ENCODE measurements at places on chromosomes 3 and 15.

DNA sequence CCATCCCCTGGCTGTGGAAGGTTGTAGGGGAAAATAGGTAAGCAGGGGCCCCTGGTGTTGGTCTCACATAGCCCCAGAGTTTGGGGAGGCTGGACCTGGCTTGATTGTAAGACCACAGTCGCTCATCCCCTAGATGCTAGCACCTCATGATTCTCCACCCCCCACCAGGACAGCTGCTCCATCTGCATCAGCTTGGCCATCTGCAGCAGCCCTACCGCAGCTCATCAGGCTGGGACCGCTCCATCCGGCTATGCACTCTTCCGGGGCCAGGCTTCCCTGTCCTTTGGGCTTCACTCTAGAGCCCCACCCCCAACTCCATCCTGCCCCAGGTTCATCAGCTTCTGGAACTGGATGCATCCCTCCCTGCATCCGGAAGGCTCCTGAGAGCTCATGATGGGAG is 12.6 kb downstream of the SCN5A start:
- no peak for DNase-seq

DNA sequence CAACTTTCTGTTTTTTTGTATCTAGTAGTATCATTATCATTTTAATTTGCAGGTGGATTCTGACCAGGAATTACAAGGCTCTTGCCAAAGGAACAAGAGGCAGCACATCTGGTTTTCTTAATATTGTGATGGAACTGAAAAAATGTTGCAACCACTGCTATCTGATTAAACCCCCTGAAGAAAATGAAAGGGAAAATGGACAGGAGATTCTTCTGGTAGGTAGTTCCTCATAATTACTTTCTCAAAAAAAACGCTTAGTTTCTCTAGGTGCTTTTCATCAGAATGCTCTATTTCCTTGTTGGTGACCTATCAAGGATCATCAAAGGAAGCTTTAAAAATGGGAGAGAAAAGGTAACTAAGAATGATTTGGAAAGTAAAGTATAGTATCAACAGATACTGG is 71.6 kb downstream of the CHD2 start:
- DNase-seq: no peak

DNA sequence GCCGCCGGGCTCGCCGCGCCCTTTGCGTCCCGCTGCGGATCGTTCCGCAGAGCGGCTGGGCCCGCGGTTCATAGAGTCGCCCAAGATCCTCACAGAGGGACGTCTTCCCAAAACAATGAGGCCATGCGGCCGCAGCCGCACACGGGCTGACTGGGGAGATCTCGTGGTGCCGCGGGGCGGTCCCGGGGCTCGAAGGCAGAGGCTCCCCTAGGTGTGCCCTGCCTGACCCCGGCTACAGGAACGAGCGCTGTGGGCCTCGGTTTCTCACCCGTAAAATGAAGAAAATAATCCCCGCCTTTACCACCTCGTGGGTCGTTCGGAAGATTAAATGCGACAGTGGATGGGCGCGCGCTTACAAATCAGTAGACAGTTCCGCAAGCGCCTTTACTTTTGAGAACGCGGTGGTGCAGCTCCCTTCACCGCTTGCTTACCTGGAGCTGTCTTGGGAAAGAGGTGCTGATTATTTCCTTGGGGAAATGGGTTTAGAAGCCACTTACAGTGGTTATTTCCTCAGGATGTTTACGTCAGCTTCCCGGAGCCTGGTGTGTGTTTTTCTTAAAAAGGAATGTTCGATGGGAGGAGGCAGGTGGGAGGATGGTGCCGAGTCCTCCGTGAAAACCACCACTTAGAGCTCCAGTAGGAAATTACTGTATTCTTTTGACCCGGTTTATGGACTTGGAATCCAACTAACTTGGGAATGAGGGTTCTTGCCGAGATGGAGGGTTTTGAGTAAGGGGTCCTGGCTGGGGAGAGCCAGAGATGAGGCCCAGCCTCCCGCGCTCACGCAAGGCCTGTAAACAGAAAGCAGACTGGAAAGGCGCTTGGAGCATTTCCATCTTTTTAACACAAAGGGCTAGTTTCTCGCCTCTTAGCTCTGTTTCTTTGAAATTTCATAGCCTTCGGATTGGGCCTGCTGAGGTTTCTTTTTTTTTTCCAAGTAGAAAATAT is 1.9 kb upstream of the MEX3B start:
- no peak for DNase-seq

- DNase-seq: peak; percentile 59
Measured at GRCh38 chr3:192916371-192917027, 1.2 kb downstream of the MB21D2 start.

DNA sequence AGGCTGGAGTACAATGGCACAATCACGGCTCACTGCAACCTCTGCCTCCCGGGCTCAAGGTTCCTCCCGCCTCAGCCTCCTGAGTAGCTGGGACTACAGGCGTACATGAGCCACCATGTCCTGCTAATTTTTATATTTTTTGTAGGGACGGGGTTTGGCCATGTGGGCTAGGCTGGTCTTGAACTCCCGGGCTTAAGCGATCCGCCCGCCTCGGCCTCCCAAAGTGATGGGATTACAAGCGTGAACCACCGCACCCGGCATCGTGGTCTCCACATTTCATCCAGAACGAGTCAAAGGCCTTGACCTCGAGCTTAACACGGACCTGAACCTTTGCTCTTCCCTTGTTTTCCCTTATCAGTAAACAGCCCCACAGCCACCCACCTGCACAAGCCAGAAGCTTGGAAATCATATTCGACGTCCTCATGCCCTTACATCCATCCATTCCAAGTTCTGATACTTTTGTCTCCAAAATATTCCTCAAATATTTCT is 1.4 kb upstream of the PTPN23 start:
- DNase-seq: no peak

DNA sequence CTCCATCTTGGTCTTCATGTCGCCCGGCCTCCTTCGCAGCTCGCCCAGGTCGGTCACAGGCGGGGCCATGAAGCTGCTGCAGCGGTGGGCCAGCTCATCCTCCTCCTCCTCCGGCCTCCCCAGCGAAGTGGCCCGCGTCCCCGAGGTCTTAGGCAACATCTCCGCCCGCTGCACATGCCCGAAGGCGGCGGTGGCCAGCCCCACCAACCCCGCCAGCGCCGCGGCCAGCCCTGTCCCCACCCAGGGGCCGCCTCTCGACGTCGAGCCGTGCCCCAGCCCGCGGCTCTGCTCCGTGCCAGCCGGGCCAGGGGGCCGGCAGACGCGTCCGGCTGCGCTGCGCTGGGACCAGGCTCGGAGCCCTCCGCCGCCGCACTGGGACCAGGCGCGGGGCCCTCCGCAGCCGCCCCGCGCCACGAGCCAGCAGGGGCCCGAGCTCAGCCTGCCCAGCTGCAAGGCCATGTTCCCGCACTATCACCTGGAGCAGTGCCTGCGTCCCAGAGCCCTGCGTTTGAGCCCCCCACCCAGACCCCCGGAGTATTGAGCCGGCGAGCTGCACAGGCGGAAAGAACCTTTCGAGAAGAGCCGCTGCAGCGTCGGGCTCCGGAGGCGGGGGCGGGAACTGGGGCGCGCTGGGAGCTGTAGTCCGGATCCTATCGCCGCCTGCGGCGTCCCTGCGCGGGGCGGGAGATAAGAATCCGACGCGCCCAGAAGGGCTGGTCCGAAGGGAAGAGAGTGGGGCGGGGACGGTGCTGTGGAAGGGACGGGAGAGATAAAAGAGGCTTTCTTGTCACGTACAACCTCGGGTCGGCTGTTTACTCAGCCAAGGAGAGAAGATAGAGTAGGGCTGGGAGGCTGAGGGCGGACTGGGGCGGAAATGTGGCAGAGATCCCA is at the start of gene CPOX:
Gene CPOX (minus strand): TSS at position 566 of the 891 bp plus-strand sequence. CDS start 107 bp downstream, at position 459.
- peak; percentile 92 for DNase-seq

- DNase-seq: peak; percentile 42
Measured at GRCh38 chr3:153162513-153163392, 727 bp downstream of the RAP2B start.

DNA sequence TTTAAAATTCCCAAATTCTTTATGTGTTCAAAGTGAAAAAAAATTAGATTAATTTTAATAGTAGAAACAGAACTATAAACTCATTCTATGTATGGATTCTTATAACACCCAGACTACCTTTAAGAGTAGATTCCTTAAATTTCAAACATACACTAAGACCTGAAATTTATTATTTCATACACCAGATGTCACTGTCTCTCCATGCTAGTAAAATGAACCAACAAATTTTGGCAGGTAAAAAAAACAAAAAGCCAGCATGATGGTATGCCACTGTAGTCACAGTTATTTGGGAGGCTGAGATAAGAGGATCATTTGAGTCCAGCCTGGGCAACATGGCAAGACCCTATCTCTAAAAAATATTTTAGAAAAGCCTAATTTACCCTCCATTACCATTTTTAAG is 461.3 kb upstream of the NAALADL2 start:
- DNase-seq: no peak

DNA sequence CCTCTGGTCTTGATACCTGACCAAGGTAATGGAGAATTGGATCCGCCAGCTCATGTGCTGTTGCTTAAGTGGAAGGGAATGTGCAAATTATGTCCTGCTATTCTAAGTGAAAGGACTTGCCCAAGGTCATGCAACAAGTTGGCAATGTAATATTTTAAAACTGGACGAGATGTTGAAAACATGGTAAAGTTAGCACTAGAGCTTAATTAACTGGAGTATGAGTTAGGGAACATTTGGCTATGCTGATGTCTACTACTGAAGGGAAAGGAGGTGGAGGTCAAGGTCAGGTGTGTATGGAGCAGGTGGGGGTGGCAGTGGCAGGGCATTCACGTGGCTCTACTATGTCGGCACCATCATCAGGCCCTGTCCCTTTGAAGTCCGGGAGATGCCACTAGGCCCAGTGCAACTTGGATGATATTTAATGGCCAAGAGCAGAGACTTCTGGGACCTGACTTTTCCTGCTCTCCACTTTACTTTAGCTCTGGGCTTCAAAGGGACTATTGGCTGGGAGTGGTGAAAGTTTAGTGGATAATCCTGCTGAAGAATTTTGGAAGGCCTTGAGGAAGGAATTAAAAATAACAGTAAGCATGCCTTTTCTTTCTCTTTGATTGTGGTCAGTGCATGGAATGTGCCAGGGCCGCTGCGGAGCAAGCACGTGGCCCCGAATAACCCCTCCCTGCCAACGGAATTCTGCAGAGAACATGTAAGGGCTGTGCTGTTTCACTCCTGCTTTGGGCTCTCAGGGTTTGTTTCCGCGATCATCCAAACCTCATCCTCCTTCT is 14.9 kb downstream of the SMAD3 start:
- peak; percentile 56 for DNase-seq

GRCh38 chr15:41501931-41502794 is 8.5 kb downstream of the ITPKA start:
- DNase-seq: no peak

GRCh38 chr3:42180901-42181300 is 85.1 kb downstream of the CCK start:
- DNase-seq: no peak

DNA sequence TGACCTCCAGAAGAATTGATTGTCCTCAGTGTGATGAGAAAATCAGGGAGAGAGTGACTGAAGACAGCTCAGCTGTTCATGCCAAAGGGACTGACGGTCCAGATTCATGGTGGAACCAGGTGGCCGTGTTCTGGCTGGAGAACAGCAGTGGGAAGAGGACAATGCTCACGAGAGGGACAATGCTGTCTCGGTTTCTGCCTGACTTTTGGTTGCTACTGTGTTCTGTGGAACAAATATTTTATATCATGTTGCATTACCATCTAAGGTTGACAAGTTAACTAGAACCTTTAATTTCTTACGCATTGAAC is 58.0 kb upstream of the ULK4 start:
- DNase-seq: no peak

DNA sequence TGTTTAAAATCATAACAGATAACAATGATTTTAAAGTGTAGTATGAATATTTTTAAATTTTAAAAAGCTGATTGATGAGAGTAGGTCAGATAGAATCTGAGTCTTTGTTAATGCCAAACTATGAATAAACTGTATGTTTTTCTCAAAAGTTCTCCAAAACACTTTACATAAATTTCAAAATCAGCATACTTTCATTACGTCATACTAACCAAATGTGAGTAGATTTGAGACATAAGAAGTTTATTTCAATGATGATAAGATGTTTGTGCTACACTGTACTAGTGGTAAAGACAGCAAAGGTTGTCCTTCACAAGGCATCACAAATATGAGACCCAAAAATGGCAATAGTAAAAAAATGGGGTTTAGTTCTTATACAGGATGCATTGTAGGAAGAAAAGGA is 1342.9 kb downstream of the SI start:
- DNase-seq: no peak

- no peak for DNase-seq
Measured at GRCh38 chr15:75620058-75620820, 5.3 kb downstream of the SNUPN start.

- no peak for DNase-seq
Measured at GRCh38 chr3:151142929-151143328, 57.5 kb downstream of the MED12L start.

- DNase-seq: no peak
Measured at GRCh38 chr3:61057464-61057863, 193.8 kb downstream of the FHIT start.

GRCh38 chr3:169969174-169970095 is 2.8 kb downstream of the SEC62 start:
- no peak for DNase-seq

DNA sequence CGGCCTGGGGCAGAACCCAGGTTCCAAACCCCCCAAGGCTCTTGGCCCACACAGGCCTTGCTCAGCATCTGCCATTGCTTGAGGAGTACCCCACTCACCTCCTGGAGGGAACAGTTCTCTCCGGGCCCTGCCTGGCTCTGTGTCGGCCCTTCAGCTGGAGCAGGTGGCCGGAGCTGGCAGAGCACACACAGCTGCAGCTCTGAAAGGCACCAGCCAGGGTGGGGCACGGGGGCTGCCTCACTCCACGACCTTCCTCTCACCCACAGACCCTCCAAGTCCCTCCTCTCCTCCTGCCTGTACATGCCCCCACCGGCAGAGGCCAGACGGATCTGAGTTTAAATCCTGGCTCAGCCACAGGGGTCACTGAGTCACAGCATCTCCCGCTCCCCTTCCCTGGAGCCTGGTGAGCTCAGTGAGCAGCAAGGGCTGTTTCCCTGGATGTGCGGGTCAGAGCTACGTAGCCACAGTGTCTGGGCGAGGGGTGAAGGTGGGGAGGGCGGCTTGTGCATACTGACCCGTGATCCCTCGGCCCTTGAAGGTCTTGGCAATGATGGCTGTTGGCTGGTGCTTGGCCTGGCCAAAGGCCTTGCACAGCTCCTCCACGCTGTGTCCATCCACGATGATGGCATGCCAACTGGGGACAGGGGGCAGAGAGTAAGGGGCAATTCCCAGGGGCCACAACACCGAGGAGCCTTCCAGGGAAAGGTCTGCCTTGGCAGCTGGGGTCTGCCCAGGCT is 23.0 kb downstream of the TKT start:
- peak; percentile 52 for DNase-seq

DNA sequence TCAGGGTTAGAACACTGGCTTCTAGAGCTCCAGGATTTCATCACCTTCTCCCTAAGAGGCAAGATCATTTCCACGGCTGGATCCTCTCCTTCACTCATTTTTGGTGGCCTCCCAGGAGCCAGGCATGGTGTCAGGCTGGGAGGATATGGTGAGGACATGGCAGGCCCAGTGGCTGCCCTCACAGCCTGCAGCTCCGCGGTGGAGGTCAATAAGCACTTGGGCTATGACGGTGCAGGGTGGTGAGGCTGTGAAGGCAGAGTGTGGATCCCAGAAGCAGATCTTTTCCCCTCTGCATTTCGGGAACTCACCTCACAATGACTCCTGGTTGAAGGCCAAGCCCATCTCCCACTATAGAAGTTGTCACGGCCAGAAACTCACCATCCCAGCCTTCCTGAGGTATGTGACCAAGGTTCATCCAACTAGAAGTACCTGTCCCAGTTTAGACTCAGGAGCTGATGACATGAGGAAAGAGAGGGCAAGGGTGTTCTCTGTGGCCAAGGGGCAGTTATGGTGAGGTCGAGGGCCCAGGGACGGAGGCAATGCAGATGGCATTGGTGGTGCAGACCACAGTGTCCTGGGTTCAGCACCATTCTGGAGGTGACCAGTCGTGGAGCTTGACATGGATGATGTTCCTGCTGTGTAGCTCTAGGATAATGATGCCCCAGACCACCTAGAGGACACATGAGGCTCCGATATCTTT is 100.1 kb upstream of the SMAD3 start:
- no peak for DNase-seq

Data from psoas muscle (tissue), 8 donors.